ENCODE measurements at places on chromosomes 16 and 17.

- peak; percentile 20 for DNase-seq
Observed at GRCh38 chr17:15261802-15262290, 3.3 kb downstream of the PMP22 start.

GRCh38 chr17:49146620-49147306, 14.2 kb downstream of the B4GALNT2 start:
- no peak for DNase-seq

DNA sequence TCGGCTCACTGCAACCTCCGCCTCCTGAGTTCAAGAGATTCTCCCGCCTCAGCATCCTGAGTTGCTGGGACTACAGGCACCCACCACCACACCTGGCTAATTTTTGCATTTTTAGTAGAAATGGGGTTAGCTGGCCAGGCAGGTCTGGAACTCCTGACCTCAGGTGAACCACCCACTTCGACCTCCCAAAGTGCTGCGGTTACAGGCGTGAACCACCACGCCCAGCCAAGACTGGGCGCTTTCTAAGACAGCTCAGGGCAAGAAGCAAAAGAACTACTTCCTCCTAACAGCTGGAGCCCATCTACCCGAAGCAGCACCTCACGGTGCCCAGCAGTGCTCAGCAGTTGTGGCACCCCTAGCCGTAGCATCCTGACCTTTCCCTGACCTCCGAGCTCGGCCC, 109.4 kb downstream of the ZNF423 start:
- DNase-seq = no peak

GRCh38 chr16:58127634-58128033, 1.5 kb downstream of the CFAP20 start:
- no peak for DNase-seq

GRCh38 chr16:27425961-27426360, 24.0 kb downstream of the IL21R start:
- no peak for DNase-seq

- no peak for DNase-seq
Observed at GRCh38 chr16:84687715-84688114, 12.1 kb upstream of the USP10 start.
